ENCODE measurements at places on chromosomes 16 and 17. TPM values are rescaled to one million over a fixed set of nuclear protein-coding genes. Genes with fewer than 3 reads are reported as not detected.

Gene CCL3
- 2.6 TPM for polyA plus RNA-seq

Gene KRTAP3-2
- polyA plus RNA-seq: not detected

Gene CALCOCO2
- 68.9 TPM for polyA plus RNA-seq

Gene NSRP1
- polyA plus RNA-seq: 37.8 TPM

Gene PRR35
- 16.0 TPM for polyA plus RNA-seq

Gene KRTAP16-1
- polyA plus RNA-seq: not detected

Gene MYH3
- polyA plus RNA-seq: 8.4 TPM

Data from renal pelvis (tissue), 12 donors.